ENCODE measurements at places on chromosomes 16 and 17. TPM values are rescaled to one million over a fixed set of nuclear protein-coding genes. Genes with fewer than 3 reads are reported as not detected.

- no peaks in the 10 kb centered on the region for H3K36me3 ChIP-seq
- no peak for DNase-seq
- H3K4me3 ChIP-seq, result no peak overlapping the region
- H3K4me1 ChIP-seq, result peaks cover 3% of the 10 kb centered on the region
- peak overlapping the region; percentile 7 for H3K27ac ChIP-seq
Measured at GRCh38 chr17:14434506-14434905, 133.6 kb downstream of the HS3ST3B1 start.

DNA sequence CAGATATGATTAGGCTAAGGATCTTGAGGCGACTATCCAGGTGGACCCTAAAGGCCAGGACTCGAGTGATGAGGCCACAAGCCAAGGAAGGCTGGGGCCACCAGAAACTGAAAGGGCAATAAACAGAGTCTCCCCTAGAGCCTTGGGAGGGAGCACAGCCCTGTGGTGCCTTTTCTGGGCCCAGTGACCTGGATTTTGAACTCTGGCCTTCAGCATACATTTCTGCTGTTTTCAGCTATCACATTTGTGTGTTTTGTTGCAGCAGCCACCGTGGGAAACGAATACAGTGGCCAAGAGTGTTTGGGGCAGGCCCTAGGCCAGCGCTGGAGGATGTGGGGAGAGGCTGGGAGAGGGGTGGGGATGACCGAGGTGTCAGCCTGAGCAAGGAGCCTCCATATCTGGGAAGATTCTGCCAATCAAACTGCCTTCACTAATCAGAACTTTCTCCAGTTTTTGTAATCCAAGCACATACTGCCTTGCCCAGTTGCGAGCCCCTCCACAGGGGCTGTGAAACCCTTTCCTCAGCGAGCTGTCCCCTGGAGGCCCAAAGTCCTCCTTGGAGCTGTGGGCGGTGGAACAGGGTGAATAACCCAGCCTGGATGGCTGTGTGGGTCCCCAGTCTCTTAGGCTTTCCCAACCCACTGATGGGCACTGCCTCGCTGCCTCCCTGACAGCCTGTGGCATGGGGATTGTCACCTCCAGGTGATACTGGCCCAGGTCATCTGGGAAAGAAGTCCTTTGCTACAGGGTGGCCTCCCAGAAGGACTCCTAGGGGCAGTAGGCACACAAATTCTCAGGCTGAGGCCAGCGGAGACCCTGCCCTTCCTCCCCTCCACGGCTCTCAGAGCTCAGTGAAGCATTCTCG, 16.8 kb downstream of the B9D1 start:
- DNase-seq, result no peak
- H3K4me3 ChIP-seq, result no peak overlapping the region
- H3K4me1 ChIP-seq, result no peaks in the 10 kb centered on the region
- H3K27ac ChIP-seq, result no peak overlapping the region
- peaks cover 3% of the 10 kb centered on the region for H3K27me3 ChIP-seq
- no peaks in the 10 kb centered on the region for H3K36me3 ChIP-seq

DNA sequence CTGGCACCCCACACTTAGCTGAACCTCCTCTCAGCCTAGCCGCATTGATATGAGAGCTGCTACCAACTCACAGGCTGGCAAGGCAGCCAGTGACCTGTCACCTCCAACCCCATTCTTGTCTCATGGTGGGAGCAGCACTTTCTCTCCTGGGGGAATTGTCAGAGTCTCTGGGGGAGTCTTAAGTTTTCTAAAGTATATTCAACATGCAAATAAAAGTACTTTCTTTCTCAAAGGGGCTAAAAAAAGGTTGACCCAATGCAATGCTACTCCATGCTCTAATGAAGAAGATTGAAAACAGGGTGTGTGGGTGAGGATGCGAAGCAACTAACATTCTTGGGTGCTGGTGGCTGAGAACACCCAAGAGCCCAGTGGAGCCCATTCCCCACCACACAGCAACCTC, 53.1 kb upstream of the SREBF1 start:
- H3K36me3 ChIP-seq, result peaks cover 9% of the 10 kb centered on the region
- H3K27ac ChIP-seq, result no peak overlapping the region
- peaks cover 13% of the 10 kb centered on the region for H3K4me1 ChIP-seq
- H3K27me3 ChIP-seq, result no peaks in the 10 kb centered on the region
- no peak overlapping the region for H3K4me3 ChIP-seq

DNA sequence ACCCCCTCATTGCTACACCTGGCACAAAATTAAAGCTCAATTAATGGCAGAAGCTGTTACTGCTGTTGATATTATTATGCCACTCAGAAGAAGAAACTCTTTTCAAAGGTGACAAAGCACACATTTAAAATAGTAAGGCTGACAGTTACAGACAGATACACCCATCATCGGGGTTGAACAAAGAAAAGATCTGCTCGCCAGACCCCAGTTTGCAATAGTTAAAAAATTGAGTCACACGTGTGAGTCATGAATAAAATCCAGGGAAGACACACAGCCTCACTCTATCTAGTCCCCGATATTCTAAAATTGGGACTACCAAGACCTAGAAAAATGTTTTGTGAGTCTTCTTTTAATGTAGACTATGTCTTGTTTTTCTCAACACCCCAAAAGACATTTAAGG, 330.0 kb upstream of the SOX9 start:
- no peaks in the 10 kb centered on the region for H3K36me3 ChIP-seq
- no peaks in the 10 kb centered on the region for H3K4me1 ChIP-seq
- no peaks in the 10 kb centered on the region for H3K27me3 ChIP-seq
- DNase-seq, result no peak
- H3K27ac ChIP-seq, result no peak overlapping the region

DNA sequence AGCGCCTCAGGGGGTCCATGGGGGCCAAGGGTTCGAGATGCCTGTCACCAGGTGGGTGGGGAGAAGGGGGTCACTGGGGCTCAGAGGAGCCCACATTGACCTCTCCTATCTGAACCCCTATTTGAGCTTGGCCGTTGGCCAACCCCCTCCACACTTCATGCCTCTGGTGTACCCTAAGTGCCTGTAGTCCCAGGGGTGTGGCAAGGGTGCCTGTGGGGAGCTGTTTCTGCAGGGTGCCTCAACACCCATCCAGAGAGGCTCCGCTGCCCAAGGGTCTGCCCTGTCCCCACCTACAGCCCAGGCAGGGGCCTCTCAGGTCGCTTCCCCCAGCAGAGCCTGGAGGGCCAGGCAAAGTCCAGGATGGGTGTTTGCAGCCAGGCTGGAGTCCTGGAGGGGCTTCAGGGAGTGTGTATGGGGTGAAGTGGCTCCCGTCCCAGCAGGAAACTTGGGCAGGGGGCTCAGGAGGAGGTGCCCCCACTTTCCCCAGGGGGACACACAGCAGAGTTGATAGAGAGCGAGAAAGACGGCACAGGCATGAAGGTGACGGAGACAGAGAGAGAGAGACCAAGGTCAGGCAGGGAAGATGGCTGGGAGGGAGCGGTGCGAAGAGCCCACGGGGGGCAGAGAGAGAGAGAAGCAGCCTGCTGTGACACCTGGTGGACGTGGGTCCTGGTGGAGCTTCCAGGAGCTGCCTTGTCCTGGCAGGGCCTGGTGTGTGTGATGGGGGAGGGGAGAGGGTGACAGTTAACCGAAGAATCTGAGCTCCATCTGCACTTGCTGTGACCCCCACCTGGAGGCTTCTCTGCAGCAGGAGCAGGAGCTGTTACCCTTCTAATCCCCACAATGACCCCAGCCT, at the start of gene SEPTIN12:
TSS of gene SEPTIN12 (minus strand) at position 719 of the 856 bp plus-strand sequence. CDS start at position 19, 700 bp downstream.
- H3K36me3 ChIP-seq, result no peaks in the 10 kb centered on the region
- H3K4me1 ChIP-seq, result peaks cover 2% of the 10 kb centered on the region
- H3K4me3 ChIP-seq, result no peak within 1 kb of the TSS

GRCh38 chr17:18858567-18859245, 775 bp downstream of the PRPSAP2 start:
- H3K36me3 ChIP-seq, result peaks cover 4% of the 10 kb centered on the region
- DNase-seq, result no peak
- H3K4me3 ChIP-seq, result peak overlapping the region; percentile 87
- peaks cover 54% of the 10 kb centered on the region for H3K4me1 ChIP-seq
- H3K27me3 ChIP-seq, result no peaks in the 10 kb centered on the region
- H3K27ac ChIP-seq, result peak overlapping the region; percentile 77

DNA sequence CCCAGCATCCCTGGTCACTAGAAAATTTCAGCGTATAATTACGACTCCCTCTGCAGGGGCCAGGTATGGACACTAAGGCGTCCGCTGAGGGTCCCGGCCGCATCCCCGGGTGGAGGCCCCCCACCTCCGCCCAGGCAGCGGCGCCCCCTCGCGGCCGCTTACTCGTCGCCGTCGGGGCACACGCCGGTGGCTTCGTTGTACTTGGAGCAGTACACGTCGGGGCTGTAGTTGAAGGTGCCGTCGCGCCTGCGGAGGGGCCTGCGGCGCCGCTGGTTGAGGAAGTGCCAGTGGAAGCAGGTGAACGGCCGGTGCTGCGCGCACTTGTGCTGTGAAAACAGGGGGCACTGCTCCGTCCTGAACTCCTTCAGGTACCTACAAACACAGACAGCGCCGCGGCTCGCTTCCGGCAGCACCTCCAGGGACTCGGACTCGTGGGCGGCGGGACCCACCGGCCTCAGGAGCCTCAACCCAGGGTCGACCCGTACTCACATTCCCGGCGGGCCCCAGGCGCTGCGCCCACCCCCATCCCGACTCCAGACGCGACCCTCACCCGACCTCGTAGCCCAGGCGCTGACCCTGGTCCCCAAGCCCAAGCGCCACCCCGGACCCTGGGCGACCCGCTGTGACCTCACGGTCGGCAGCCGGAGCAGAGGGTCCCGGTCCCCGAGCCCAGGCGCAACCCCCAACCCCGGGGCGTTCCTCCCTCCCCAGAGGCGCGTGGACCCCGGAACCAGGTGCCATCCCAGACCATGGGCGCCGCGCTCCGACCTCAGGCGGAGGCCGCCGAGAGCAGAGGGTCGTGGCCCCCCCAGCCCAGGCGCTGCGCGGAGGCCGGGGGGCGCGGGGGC, 596 bp downstream of the UNKL start:
- H3K27ac ChIP-seq, result peak overlapping the region; percentile 92
- peak overlapping the region; percentile 85 for H3K4me3 ChIP-seq
- peaks cover 4% of the 10 kb centered on the region for H3K36me3 ChIP-seq
- H3K27me3 ChIP-seq, result no peaks in the 10 kb centered on the region
- DNase-seq, result peak; percentile 87

- H3K4me1 ChIP-seq, result no peaks in the 10 kb centered on the region
- no peak overlapping the region for H3K4me3 ChIP-seq
- no peaks in the 10 kb centered on the region for H3K27me3 ChIP-seq
Measured at GRCh38 chr17:48928876-48929811, 15.5 kb downstream of the SNF8 start.

GRCh38 chr17:41428591-41429291, 4.4 kb upstream of the KRT37 start:
- no peak overlapping the region for H3K4me3 ChIP-seq
- DNase-seq, result no peak
- H3K27me3 ChIP-seq, result peaks cover 3% of the 10 kb centered on the region
- H3K4me1 ChIP-seq, result no peaks in the 10 kb centered on the region
- no peak overlapping the region for H3K27ac ChIP-seq

- no peaks in the 10 kb centered on the region for H3K36me3 ChIP-seq
- no peaks in the 10 kb centered on the region for H3K4me1 ChIP-seq
- H3K27me3 ChIP-seq, result peaks cover 2% of the 10 kb centered on the region
Measured at GRCh38 chr16:9176547-9177418, 85.3 kb downstream of the HAPSTR1 start.

GRCh38 chr16:88760424-88761142, 24.4 kb downstream of the PIEZO1 start:
- H3K27me3 ChIP-seq, result no peaks in the 10 kb centered on the region
- no peaks in the 10 kb centered on the region for H3K36me3 ChIP-seq
- no peak overlapping the region for H3K4me3 ChIP-seq
- DNase-seq, result no peak

DNA sequence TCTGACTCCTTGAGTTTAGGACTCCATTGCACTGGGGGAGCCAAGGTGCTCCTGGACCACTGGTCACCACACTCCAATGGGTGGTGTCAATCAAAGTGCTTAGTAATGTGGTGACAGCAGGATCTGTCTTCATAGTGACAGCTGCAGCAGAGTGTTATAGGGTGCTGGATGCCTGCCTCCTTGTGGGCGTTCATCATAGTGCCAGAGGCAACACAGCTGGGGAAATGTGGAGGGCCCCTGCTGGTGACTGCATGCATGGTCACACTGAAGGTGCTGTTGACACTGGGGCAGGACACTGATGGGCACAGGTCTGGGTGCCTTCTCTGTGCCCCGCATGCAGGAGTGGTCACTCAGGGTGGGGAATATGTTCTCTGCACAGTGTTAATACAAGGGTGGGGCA, 177.5 kb upstream of the CDH8 start:
- H3K27me3 ChIP-seq, result no peaks in the 10 kb centered on the region
- H3K4me3 ChIP-seq, result no peak overlapping the region
- no peak overlapping the region for H3K27ac ChIP-seq
- DNase-seq, result no peak
- no peaks in the 10 kb centered on the region for H3K36me3 ChIP-seq

GRCh38 chr16:83365166-83365565, 442.6 kb upstream of the HSBP1 start:
- H3K36me3 ChIP-seq, result no peaks in the 10 kb centered on the region
- DNase-seq, result no peak
- H3K4me3 ChIP-seq, result no peak overlapping the region
- no peaks in the 10 kb centered on the region for H3K4me1 ChIP-seq
- no peaks in the 10 kb centered on the region for H3K27me3 ChIP-seq
- H3K27ac ChIP-seq, result no peak overlapping the region

- H3K4me1 ChIP-seq, result no peaks in the 10 kb centered on the region
- no peaks in the 10 kb centered on the region for H3K27me3 ChIP-seq
- no peak overlapping the region for H3K4me3 ChIP-seq
- H3K27ac ChIP-seq, result no peak overlapping the region
- no peaks in the 10 kb centered on the region for H3K36me3 ChIP-seq
Measured at GRCh38 chr17:71942626-71943025, 178.2 kb upstream of the SOX9 start.

DNA sequence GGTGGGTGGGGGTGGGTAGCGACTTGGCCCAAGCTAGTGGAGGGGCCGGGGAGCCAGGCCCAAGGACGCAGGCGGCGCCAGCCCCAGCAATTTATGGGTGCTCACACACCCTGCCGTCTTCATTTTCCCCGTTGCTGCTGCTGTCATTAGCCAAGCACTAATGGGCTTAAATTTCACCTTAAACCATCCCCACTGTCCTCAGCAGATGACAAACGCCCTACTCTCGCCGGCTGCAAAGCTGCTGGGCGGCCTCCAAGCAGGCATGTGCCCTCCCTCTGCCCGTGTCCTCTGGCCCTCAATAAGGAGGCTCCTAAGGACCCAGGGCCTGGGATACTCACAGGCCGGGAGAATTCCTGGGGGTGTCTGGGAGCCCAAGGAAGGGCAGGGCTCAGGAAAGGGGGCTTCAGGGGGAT, 66.1 kb downstream of the SREBF1 start:
- no peak overlapping the region for H3K27ac ChIP-seq
- peaks cover 24% of the 10 kb centered on the region for H3K4me1 ChIP-seq
- H3K27me3 ChIP-seq, result no peaks in the 10 kb centered on the region
- no peaks in the 10 kb centered on the region for H3K36me3 ChIP-seq
- no peak for DNase-seq

GRCh38 chr17:76996741-76997694, 128.8 kb downstream of the MGAT5B start:
- peak overlapping the region; percentile 91 for H3K27ac ChIP-seq
- no peak for DNase-seq
- no peaks in the 10 kb centered on the region for H3K36me3 ChIP-seq
- no peaks in the 10 kb centered on the region for H3K27me3 ChIP-seq

The CACNG3 gene
- not detected for total RNA-seq

The HYDIN gene
- not detected for total RNA-seq

Data from activated naive CD8-positive, alpha-beta T cell treated with anti-CD3 and anti-CD28 coated beads, Interleukin-2, amount 10 ng/mL, durations not matched to agents 7 days and 5 days (primary cell).